ENCODE measurements at places on chromosomes 2 and 18. TPM values are rescaled to one million over a fixed set of nuclear protein-coding genes. Genes with fewer than 3 reads are reported as not detected.

The RGPD5 gene
- total RNA-seq, result 217 TPM

The DUSP19 gene
- total RNA-seq, result 0.42 TPM

The FSHR gene
- not detected for total RNA-seq

The REG3A gene
- not detected for total RNA-seq

The SETBP1 gene
- total RNA-seq, result 5.0 TPM

The EML4 gene
- 178 TPM for total RNA-seq

Data from mononuclear cell (primary cell).